Stimulated activated CD8-positive, alpha-beta memory T cell treated with anti-CD3 and anti-CD28 coated beads, Interleukin-2, amount 100 ng/mL, for 1 hour (primary cell): ENCODE measurements at places on chromosomes 4 and X.

DNA sequence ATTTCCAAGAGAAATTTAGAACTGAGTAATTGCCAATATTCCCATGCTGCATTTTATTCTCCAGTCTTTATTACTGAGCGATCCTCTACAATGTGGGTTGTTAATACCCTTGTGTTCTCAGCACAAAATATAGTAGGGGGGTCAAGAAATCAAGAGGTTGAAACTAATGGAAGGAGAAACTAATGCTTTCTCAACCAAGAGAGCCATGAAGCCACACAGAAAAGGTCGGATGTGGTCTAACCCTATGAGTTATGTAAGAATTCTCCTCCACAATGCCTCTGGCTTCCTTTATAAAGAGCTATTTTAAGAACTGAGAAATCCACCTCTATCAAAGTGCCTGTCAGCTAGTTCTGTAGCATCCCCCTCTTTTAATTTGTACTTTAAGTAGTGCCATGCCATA lies 268.5 kb downstream of the CHIC1 start:
- DNase-seq = no peak

DNA sequence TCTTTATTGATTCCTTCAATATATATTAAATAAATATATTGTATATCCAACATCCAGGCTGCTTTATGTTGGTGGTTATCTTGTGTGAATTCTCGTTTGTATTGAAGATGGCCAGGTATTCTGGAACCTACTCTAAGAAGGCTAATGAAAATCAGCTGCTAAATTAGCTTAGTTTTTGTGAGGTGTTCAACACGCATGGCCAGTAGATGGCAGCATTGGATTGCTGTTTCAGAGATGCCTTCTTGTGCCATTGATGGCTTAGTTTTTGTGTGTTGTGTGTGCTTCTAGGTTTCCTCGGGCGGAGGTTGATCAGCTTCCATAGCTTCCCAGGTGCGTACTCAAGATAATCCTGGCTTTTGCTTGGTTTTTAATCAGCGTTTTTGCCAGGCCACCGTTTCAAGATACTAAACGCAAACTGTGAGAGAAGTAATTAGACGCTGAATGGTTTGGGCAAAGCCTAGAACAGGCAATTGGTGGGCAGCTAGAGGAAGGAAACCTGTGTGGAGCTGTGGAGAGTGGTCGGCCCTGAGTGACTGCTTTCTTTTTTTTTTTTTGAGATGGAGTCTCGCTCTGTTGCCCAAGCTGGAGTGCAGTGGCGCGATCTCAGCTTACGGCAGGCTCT lies 15.1 kb downstream of the NOCT start:
- peak; percentile 55 for DNase-seq

GRCh38 chrX:1391707-1392375 lies at the start of gene SLC25A6:
Gene SLC25A6, minus strand, starts transcription at chrX:1392113. Its CDS starts 104 bp downstream, at chrX:1392009.
- peak; percentile 99 for DNase-seq

GRCh38 chrX:2391869-2392606 lies 108.7 kb downstream of the DHRSX start:
- DNase-seq = no peak

GRCh38 chrX:69317721-69318120 lies 152.5 kb upstream of the PJA1 start:
- DNase-seq = no peak

DNA sequence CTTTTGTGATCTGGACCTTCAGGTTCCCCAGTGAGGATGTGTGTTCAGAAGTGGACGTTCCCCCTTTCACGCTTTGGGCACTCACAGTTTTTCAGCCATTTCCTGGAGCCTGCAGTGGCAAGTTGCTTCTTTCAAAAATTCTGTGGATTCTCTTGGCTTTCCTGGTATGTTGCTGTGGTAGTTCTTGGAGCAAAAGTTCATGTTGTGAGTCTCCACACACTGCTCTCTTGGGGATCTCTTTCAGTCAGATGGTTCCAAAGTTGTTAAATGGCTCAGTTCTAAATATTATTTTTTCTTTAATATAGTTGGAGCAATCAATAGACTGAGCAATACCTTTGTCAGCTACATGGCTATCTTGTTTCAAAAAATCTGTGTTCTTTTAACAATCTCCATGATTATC lies 28.5 kb upstream of the BANK1 start:
- DNase-seq = no peak

- no peak for DNase-seq
These were observed 53.7 kb upstream of the TMPRSS11F start for GRCh38 chr4:68183417-68183816.

GRCh38 chr4:128848461-128848860 lies 39.0 kb downstream of the JADE1 start:
- no peak for DNase-seq

- DNase-seq = no peak
These were observed 23.3 kb downstream of the TRIM2 start for GRCh38 chr4:153227469-153228075.

DNA sequence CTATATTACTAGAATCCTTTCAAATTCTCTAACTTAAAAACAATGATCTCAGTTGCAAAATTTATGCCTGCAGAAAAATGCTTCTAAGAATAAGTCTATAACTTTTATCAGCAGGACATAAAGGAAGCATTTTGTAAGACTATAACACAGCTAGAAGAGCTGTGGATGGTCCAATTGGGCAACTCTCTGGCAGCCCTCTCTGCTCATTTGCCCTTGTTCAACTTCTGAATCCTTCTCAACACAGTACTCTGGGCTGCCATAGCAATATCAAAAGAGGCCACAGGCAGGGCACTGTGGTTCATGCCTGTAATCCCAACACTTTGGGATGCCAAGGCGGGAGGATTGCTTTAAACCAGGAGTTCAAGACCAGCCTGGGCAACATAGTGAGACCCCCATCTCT lies 88.5 kb downstream of the MID1 start:
- DNase-seq = no peak

GRCh38 chr4:183118585-183118984 lies 19.5 kb downstream of the WWC2 start:
- DNase-seq = no peak

DNA sequence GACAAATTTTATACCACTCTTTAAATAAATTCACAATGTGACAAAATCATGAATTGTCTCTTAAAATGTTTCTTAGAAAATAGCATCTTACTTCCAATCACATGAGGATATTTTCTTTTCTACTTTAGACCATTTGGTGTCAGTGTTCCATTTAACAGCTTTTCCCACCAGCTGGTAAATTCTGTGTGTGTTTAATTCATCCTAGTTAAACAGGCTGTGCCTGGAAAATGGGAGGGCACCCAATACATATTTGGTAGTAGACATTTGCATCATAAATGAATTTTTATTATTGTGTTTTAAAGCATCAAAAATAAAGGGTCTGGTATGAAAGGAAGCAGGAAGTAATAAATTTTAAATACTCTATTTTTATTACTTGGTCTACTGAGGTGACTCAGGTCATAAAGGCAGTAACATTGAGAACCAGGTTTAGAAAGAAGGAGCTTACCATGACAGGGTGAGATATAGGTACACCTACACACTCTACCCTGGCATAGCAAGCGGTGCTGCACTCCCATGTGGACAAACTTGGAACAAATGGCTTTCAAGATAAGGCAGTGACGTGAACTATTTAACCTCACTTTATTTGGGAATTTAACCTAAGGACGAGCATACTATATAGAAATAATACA lies 344.5 kb downstream of the BMPR1B start:
- no peak for DNase-seq

DNA sequence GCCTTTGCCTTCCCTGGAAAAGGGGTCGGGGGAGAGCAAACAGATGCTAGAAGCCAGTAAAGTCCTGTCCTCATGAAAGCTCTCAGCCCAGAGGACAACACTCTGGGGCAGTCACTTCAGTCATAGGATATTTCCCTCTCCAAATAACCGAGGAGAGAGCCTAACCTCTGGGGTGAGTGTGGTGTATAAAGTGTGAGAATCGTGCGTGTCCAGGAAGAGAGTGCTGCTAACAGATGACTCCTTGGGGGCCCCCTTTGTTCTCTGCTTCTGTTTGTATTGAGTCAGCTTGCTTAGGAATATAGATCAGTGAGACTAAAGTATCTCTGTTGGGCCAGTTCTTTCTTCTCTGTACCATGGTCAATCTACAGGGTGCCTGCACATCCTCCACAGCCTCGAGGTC lies 247.2 kb downstream of the PALLD start:
- DNase-seq = no peak

GRCh38 chr4:128590034-128590740 lies 219.3 kb upstream of the JADE1 start:
- DNase-seq = no peak

GRCh38 chr4:41679991-41680390 lies 68.5 kb downstream of the PHOX2B start:
- no peak for DNase-seq

- no peak for DNase-seq
These were observed 21.4 kb downstream of the BEX3 start for GRCh38 chrX:103397707-103398106.

DNA sequence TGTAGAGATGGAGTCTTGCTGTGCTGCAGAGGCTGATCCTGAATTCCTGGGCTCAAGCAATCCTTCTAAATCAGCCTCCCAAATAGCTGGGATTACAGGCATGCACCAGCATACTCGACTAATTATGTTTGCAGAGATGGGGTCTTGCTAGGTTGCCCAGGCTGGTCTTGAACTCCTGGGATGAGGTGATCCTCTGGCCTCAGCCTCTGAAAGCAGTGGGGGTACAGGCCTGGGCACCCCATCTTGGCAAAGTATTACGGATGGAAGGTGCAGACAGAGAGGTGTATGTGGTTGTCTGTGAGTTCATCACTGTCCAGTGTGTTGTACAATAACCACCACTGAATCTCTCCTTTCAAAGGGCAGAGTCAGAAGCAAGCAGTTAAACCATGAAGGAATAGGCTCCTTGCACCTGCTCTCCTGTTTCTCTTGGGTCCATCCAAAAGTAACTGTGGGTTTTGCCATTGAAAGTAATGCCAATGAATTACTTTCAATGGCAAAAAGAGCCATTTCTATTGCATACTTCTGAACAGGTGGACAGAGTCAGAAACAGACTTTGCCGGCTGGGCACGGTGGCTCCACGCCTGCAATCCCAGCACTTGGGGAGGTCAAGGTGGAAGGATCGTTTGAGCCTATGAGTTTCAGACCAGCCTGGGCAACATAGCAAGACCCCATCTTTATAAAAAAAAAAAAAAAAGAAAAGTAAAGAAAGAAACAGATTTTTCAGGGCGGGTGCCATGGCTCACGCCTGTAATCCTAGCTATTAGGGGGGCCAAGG lies 7.0 kb upstream of the AKAP17A start:
- no peak for DNase-seq

DNA sequence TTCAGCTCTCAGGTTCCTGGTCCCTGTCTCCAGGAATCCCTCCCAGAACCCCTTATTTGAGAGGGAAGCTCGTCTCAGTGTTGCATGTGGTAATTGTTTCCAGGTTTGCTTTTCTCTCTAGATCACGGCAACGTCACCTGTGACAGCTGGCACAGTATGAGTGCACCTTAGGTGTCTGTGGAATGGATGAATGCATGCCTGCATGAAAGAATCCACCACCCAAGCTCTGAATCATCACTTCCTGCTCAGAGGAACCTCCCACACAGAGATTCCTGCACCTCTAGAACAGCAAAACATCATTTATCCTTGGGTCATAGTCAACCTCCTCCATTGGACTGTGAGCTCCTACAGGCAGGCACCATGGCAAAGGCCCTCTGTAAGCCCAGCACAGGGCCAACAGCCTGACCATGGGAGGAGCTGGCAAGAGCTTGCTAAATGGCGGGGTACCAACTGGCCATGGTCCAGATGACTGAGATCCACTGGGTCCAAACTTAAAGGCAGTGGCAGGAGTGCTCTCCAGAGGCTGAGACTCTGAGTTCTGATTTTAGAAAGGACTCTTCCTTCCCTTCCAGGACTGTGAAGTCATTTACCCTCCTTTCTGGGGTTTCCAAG lies 116.2 kb downstream of the SLC2A9 start:
- DNase-seq = no peak

DNA sequence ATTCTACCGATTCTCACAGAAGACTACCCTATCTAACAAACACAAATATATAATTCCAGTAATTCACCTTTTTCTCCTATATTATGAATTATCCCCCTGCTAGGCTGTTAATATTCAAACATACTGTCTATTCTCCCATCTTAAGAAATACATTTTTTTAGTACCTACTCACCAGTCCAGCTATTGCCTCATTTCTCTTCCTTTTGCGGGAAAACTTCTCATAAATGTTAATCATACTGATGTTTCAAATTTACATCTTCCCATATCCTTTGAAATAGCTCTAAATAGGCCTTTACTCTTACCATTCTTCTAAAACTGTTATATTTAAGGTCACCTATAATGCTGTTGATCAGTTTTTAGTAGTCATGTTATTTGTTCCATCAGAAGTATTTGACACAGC lies 759.1 kb upstream of the SLIT2 start:
- DNase-seq = no peak

DNA sequence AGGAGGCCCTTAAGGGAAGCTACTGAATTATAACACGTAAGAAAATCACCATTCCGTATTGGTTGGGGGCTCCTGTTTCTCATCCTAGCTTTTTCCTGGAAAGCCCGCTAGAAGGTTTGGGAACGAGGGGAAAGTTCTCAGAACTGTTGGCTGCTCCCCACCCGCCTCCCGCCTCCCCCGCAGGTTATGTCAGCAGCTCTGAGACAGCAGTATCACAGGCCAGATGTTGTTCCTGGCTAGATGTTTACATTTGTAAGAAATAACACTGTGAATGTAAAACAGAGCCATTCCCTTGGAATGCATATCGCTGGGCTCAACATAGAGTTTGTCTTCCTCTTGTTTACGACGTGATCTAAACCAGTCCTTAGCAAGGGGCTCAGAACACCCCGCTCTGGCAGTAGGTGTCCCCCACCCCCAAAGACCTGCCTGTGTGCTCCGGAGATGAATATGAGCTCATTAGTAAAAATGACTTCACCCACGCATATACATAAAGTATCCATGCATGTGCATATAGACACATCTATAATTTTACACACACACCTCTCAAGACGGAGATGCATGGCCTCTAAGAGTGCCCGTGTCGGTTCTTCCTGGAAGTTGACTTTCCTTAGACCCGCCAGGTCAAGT lies 6.9 kb upstream of the MSANTD1 start:
- DNase-seq = no peak

DNA sequence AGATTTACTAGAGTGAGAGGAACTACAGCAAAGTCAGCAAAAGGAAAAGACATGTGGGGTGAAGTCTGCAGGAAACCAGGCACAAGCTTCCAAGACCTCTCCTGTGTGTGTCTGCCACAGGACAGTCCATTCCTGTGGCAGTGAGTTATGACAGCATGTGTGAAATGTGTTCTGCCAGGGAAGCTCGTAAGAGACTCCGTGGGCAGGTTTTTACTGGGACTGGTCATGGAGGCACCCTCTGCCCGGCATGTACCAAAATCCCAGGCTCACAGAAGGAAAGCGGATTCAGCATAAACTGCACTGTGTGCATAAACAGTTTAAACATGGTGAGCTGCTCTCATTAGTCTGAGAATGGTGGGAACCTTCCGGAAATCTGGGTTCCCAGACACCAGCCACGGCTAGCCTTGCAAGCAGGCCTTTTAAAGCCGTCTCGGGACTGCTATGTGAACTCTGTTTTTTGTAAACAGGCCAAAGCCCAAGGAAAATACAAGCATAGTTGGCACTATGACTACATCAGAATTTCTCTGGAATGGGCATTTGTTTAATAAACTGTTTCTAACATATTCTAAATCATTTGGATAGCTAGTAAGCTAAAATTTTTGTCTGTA lies 288.5 kb downstream of the TENM3 start:
- no peak for DNase-seq

GRCh38 chr4:57109411-57109846 lies 756 bp downstream of the IGFBP7 start:
- DNase-seq = no peak
